Nephron progenitor cell (in vitro differentiated cells): ENCODE measurements at places on chromosomes 4 and X.

GRCh38 chr4:4302001-4302400 is 11.9 kb downstream of the ZBTB49 start:
- DNase-seq = no peak

GRCh38 chr4:71945791-71946190 is 86.0 kb upstream of the NPFFR2 start:
- DNase-seq = no peak

- no peak for DNase-seq
These were observed 361.9 kb upstream of the RASGEF1B start for GRCh38 chr4:81833576-81833975.

- no peak for DNase-seq
These were observed 85.1 kb downstream of the PDLIM5 start for GRCh38 chr4:94536649-94537469.

GRCh38 chr4:34309383-34309906 is 1934.9 kb downstream of the ARAP2 start:
- DNase-seq = no peak
